ENCODE measurements at places on chromosomes 6 and 20.

GRCh38 chr6:111959766-111960165 is 86.5 kb upstream of the FYN start:
- no peak for DNase-seq

DNA sequence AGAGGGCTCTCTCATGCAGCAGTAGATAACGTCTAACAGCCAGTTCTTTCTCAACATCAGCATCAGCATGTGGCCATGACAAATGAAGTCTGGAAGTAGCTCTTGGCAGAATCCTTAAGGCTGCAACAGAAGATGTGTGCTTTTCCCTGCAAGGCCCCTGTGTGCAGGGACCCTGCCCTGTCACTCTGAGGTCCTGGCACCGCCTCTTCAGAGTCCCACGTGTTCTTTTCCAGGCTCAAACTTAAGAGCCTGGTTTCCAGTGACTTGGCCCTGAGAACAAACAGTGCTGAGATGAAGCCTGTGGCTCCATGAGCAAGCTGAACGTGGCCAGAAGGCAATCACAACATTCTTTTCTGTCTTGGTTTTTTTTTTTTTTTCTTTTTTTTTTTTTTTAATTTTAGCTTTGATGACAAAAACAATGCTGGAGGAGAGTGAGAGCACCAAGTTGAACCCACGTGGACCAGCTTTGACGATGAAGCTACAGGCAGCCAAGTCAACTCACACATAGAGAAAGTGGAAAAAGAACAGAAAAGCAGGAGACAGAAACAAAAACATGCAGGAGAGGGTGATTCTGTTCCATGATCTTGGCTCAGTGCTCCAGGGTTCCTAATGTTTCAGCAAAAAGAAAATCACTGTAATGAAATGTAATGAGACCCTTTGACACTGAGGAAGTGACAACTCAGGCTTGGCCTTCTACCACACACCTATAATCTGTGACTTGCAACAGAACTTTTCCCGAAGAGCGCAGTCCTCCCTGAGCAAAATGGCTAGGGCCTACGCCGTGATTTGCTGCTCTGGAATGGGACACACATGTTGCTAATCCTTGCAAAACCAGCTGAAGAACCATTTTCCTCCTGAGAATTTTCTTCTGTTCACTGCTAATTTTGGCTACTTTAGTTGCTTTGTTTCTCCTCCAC is 86.1 kb downstream of the FOXC1 start:
- no peak for DNase-seq

DNA sequence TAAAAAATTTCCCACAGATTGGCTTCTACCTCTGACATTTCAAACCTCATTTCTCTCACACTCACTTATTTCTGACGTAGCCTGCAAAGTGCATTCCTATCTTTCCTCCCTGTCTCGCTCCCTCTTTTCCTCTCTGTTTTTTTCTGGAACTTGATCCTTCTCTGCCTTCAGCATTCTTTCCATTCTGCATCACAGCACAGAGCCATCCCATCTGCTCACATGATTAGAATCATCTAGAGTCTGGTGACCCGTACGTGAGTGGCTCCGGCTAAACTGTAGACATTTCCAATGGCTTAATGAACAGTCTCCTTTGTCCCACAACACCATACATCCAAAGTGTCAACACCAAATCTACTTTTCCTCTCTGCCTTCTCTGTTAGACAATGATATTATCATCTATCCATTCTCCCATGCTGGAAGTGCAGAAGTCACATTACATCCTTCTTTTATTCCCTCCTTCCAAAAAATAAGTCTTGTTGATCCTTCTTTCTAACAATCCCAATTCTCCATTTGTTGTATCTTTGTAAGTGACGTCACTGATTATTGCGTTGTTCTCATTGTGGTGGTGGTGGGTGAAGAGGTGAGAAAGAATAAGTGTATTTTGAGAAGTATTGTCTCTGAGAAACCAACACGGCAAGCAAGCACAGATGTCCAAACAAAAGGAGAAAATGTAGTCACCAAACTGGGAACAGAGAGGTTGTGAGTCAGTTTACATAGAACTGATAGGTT is 41.6 kb downstream of the OPRM1 start:
- DNase-seq: no peak

DNA sequence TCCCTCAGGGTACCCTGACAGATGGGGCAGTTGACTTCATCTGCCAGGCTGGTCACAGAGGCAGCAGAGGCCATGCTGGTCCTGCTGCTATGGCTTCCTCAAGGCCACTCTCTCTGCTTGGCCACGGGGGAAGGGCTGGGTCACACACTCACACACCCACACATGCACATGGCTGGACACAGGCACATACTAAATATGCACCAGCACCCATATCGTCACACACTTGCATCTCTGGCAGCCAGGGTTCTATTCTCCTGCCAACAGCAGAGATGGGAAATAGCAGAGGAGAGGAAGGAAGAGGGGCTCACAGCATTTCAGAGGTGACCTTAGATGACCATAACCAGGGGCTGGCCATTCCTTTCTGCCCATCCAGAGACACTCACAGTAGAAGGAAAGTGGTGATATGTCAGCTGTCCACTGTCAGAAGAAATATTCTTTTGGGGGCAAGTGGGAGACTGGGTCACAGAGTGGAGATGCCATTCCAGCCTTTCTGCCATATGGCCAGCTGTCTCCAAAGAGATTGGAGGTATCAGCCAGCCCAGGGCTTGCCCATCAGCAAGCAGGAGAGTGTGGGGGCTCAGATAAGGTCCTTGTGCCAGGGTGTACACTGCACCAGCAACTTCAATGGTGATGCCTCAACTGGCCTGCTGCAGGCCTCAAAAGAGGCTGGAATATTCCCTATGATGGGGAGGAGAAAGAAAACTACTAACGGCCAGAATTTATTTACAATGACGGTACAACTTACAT is at the start of gene TRIM10:
TSS of gene TRIM10 (minus strand) at position 427 of the 747 bp plus-strand sequence. CDS start at position 74, 353 bp downstream.
- DNase-seq: no peak

DNA sequence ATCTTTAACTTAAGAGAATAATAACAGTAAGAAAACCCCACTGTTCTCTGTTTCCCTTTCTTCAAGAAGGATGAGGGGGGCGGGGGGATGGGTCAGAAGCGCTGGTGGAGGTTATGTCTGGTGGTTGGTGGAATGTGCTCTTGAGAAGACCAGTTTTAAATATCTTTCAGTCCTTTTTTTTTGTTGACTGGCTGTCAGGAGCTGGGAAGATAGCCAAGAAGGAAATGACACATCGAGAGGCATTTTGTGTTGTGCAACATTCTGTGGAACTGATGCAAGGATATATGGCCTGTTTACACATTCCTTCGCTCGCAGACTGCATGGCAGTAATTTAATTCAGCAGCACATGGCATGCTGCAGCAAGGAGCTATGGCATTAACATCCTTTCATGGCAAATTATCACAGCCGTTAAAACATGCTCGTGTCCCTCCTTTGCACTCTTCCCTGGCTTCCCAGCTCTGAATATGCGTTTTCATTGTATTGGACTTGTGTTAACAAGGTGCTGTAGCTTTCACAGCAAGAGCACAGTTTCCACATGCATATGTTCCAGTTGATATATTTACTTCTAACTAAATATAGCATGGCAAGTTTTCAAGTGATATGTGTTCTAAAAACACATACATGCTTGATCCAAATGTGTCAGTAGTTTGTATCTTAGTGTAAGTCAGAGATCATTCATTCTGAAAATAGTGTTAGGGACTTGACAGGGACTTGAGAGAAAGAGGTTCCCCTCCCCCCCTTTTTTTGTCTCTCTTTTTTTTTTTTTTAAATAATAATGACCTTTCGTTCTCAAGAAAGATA is 68.2 kb upstream of the SUPT3H start:
- DNase-seq: no peak

DNA sequence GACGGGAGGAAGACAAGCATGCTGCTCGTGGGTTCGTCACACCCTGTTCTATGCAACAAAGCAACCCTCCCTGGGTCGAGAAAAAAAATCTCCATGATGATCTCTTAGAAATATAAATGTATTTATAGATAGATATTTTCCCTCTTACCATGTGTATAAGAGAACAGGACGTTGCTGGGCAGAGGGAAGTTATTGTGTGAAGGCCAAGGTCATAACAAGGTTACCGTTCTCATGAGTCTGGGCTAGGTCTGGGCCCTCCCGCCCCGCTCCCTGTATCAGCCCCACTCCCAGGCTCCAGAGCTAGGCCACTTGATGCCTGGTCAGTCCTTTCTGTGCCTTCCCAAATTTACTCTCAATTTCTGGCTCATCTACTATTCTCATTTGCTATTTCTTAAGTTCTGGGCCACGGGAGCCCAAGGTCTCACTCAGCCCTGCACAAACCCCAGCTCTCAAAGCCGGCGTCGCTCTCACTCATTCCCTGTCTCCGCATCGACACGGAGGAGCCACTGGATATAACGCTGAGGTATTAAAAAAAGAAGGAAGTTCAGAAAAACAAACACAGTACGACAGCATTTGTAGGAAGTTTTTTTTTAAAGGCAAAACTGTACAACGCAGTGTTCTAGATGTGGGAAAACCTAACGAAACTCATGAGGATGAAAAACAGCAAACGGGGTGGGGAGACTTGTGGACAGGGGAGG is 96.8 kb downstream of the PSMG4 start:
- DNase-seq: no peak

GRCh38 chr6:124445581-124445980 is 516.7 kb upstream of the RNF217 start:
- DNase-seq: no peak

DNA sequence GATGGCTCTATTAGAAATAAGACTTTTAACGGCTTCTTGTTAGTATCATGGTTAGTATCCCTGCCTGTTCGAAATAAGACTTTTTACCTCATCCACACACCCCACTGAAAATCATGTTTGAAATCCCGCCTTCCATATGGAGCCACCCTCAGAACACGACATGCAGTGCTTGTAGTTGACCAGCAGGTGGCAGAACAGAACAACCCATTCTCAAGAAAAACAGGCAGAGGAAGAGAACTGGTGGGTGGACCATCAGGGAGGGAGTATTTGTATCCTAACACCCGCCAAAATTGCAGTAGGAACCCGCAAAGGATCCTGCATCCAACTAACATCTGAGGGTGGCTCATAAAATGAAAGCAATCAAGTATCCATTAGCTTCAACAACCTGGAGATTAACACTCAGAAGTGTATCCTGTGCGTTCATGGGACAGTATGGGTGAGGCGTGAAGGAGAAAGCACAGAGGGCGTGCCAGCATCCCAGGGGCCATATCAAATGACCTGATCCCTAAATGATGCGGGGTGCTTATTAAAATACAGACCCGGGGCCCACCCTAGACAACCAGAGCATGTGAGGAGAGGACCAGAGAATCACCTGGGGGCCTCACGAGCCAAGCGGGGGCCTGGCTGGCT is 89.6 kb upstream of the NHSL1 start:
- no peak for DNase-seq

GRCh38 chr20:1302685-1303541 is 26.0 kb downstream of the SDCBP2 start:
- no peak for DNase-seq

GRCh38 chr6:107632381-107633136 is 142.6 kb downstream of the SOBP start:
- DNase-seq: no peak

DNA sequence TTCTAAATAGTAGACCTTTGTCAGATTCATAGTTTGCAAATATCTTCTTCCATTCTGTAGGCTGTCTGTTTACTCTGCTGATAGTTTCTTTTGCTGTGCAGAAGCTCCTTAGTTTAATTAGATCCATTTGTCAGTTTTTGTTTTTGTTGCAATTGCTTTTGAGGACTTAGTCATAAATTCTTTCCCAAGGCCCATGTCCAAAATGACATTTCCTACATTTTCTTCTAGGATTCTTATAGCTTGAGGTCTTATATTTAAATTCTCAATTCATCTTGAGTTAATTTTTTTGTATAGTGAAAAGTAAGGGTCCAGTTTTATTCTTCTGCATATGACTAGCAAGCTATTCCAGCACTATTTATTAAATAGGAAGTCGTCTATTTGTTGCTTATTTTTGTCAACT is 287.0 kb downstream of the PACRG start:
- DNase-seq: no peak

DNA sequence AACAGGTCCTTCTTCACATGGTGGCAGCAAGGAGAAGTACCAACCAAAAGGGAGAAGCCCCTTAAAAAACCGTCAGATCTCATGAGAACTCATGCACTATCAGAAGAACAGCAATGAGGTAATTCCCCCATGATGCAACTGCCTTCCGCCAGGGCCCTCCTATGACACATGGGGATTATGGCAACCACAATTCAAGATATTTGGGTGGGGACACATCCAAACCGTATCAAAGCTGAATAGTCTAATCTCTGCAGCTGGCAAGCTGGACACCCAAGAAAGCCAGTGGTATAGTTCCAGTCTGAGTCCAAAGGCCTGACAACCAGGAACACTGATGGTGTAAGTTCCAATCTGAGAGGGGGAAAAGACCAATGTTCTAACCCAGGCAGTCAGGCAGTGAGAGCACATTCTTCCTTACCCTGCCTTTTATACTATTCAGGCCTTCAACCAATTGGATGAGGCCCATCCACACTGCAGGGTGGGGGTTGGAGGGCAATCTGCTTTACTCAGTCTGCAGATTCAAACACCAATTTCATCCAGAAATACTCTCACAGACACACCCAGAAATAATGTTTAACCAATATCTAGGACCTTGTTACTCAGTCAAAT is 17.9 kb upstream of the CNKSR3 start:
- no peak for DNase-seq

- no peak for DNase-seq
Observed at GRCh38 chr6:88545991-88546390, 379.8 kb upstream of the CNR1 start.

DNA sequence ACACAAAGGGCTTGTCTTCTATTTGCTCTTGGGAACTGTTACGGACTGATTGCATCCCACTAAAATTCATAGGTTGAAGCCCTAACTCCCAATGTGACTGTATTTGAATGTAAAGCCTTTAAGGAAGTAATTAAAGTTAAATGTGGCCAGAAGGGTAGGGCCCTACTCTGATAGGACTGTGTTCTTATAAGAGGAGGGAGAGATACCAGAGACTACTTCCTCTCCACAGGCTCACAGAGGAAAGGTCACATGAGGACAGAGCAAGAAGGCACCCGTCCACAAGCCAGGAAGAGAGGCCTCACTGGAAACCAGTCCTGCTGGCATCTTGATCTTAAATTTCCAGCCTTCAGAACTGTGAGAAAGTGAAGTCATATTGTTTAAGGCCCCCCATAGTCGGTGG is 211.9 kb downstream of the CDH26 start:
- no peak for DNase-seq

- DNase-seq: no peak
Observed at GRCh38 chr6:134821397-134821796, 128.5 kb downstream of the ALDH8A1 start.

DNA sequence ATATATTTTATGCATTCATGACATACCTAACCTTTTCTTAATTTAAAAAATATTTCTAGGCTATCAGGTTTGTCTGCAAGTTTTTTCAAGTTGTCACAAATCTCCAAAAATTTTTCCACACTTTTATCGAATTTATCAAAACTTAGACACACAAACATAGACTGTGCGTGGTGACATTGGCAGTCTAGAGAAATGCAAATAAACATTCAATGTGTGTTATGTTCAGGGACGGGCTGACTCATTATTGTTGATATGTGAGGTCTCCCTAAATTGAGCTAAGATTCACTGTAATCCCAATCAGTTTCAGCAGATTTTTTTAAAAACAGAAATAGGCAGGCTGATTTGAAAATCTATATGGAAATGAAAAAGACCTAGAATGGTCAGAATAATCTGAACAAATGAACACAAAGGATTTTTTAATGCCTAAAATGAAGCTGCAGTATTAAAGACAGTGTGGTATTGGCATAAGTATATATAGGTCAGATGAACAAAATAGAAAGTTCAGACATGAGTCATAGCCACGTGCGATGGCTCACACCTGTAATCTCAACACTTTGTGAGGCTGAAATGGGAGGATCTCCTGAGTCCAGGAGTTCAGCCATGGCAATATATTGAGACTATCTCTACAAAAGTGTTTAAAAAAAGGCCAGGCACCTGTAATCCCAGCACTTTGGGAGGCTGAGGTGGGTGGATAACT is 19.2 kb downstream of the BLTP3A start:
- DNase-seq: no peak

Measured in stimulated activated CD8-positive, alpha-beta memory T cell treated with anti-CD3 and anti-CD28 coated beads, Interleukin-12 subunit alpha, Interleukin-12 subunit beta, amount 100 ng/mL, for 4 hours (primary cell).